ENCODE measurements at places on chromosomes 3 and 15. TPM values are rescaled to one million over a fixed set of nuclear protein-coding genes. Genes with fewer than 3 reads are reported as not detected.

GRCh38 chr3:66989241-66989640, 8.9 kb upstream of the KBTBD8 start:
- H3K27ac ChIP-seq, result no peak overlapping the region
- H3K27me3 ChIP-seq, result peaks cover 7% of the 10 kb centered on the region
- H3K4me1 ChIP-seq, result no peaks in the 10 kb centered on the region
- no peak for DNase-seq
- no peaks in the 10 kb centered on the region for H3K36me3 ChIP-seq

Gene CCK
- not detected for total RNA-seq

DNA sequence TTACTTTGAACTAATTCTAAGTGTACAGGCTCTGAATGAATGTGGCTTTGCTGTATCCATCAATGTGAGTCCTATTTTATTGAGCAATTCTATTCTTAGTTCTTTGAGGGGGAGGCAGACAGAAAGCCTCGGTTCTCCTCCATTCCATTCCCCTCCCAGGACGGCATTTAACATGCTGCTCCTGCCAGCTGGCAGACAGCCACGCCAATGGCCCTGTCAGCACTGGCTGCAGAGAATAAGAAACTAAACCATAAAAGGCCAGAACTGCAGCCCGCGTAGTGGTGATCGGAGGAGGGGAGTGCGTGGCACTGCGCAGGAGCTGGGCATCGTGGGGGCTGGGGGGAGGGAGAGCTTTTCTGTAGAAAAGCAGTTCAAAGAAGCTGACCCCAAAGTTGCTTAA, 76.0 kb upstream of the HACD2 start:
- H3K4me1 ChIP-seq, result peaks cover 45% of the 10 kb centered on the region
- no peaks in the 10 kb centered on the region for H3K36me3 ChIP-seq
- H3K4me3 ChIP-seq, result no peak overlapping the region
- DNase-seq, result peak; percentile 87
- no peaks in the 10 kb centered on the region for H3K27me3 ChIP-seq
- no peak overlapping the region for H3K27ac ChIP-seq

DNA sequence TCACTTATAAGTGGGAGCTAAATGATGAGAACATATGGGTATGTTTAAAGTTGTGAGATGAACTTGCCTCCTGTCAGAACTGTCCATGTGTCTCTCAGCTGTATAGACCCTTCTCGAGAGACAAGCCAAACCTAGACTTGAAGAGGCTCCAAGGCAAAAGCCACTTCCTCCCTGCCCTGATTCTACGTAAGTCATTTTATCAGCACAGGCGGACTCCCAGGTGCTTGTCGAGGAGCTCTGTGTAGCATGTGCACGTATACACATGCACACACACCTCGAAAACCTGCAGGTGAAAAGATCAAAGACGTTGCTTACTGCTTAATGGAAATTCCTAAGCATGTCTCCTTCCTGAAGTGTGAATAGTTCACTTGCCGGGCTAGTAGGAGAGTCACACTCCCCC, 5.6 kb upstream of the CLEC3B start:
- H3K4me1 ChIP-seq, result no peaks in the 10 kb centered on the region
- H3K27me3 ChIP-seq, result no peaks in the 10 kb centered on the region
- H3K36me3 ChIP-seq, result no peaks in the 10 kb centered on the region
- H3K4me3 ChIP-seq, result no peak overlapping the region

DNA sequence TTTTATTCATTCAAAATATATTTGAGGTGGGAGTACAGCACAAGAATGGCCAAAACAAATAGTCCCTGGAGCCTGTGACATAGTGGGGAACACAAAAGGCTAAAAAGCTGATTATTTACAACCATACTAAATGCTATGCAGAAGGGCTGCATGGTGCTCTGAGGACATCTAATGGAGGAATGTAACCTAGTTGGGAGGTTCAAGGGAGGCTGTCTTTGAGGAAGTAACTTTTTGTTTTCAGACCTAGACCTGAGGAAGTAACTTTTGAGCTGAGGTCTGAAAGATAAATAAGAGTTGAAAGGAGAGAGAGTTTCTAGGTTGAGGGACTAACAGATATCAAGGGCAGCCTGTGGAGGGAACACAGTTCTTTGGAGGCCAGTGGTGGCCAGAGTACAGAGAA, 34.8 kb upstream of the RASA2 start:
- H3K4me1 ChIP-seq, result no peaks in the 10 kb centered on the region
- peaks cover 6% of the 10 kb centered on the region for H3K36me3 ChIP-seq
- no peak for DNase-seq
- H3K27ac ChIP-seq, result no peak overlapping the region
- no peak overlapping the region for H3K4me3 ChIP-seq

Gene NPAP1
- total RNA-seq, result 0.17 TPM

Gene REC114
- not detected for total RNA-seq

- H3K4me1 ChIP-seq, result peaks cover 6% of the 10 kb centered on the region
- no peaks in the 10 kb centered on the region for H3K36me3 ChIP-seq
- H3K27me3 ChIP-seq, result no peaks in the 10 kb centered on the region
- H3K4me3 ChIP-seq, result no peak overlapping the region
- no peak overlapping the region for H3K27ac ChIP-seq
Measured at GRCh38 chr3:37739579-37740290, 121.9 kb upstream of the CTDSPL start.

Gene TM4SF4
- 1.4 TPM for total RNA-seq

GRCh38 chr15:36362509-36362915, 216.9 kb upstream of the CDIN1 start:
- H3K4me3 ChIP-seq, result no peak overlapping the region
- no peak overlapping the region for H3K27ac ChIP-seq
- H3K27me3 ChIP-seq, result no peaks in the 10 kb centered on the region

GRCh38 chr3:155024006-155024638, 56.0 kb upstream of the MME start:
- no peaks in the 10 kb centered on the region for H3K4me1 ChIP-seq
- H3K36me3 ChIP-seq, result no peaks in the 10 kb centered on the region
- no peaks in the 10 kb centered on the region for H3K27me3 ChIP-seq
- no peak overlapping the region for H3K4me3 ChIP-seq
- no peak for DNase-seq

GRCh38 chr3:71662056-71662455, 63.1 kb downstream of the EIF4E3 start:
- DNase-seq, result no peak
- H3K36me3 ChIP-seq, result no peaks in the 10 kb centered on the region
- no peak overlapping the region for H3K4me3 ChIP-seq
- H3K4me1 ChIP-seq, result no peaks in the 10 kb centered on the region
- no peak overlapping the region for H3K27ac ChIP-seq

DNA sequence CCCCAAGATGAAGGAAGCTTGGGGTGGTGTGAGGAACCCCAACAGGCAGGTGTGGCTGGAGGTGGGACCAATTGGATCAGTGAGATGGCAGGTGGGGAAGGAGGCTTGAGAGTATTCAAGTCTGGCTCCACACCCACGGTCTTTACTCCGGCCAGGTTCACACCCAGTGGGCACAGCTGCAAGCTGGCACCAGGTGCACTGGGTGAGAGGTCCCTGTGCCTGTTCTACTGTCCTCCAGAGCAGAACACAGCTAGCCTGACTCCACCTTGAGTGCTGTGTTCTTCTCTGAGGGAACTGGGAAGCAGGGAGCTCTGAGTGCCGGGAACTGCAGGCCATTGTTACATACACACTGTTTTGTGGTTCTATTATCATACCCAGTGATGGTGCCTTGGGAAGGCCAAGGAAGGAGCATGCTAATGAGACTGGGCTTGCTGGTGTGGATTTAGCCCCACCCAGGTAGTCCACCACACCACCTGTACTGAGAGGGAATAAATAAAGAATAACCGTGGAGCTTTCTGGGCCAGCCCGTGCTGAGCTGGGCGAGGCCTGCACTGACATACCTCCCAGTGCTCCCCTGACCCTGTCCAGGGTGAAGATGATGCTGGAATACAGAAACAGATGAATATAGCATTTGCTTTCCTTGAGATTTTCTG, 93.4 kb downstream of the ABHD5 start:
- DNase-seq, result no peak
- H3K27ac ChIP-seq, result no peak overlapping the region
- H3K27me3 ChIP-seq, result no peaks in the 10 kb centered on the region
- no peak overlapping the region for H3K4me3 ChIP-seq
- no peaks in the 10 kb centered on the region for H3K36me3 ChIP-seq

DNA sequence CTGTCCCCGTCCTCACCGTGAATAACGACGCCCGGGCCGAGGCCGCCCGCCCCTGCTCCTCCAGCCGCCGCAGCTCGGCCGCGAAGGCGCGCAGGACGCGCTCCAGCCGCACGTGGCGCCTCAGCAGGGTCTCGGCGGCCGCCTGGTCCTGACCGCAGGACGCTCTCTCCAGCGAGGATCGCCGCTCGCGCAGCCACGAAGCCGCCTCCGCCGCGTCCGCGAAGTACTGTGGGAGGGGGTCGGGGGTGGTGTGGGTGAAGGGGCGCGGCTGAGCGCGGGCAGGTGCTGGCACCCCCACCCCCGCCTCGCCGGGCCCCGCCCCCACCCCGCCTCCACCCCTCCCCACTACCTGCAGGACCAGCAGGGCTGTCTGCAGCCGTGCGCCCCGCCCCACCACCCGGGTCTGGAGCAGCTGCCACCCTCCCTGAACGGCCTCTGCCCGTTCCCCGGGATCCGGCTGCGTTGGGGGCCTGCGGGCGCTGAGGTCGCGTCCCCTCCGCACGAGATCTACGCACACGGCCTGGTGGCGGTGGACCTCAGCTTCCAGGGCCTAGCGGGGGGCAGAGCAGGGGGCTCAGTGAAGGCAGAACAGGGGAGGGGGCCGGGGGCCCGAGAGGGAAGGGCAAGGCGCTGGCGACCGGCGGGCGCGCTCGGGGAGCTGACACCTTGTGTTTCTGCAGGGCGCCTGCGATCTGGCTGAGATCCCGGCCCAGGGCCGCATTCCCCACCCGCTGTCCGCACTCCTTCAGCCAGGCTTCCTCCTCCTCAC, 11.7 kb downstream of the SPTBN5 start:
- H3K4me1 ChIP-seq, result no peaks in the 10 kb centered on the region
- H3K4me3 ChIP-seq, result no peak overlapping the region
- no peak overlapping the region for H3K27ac ChIP-seq
- DNase-seq, result no peak
- no peaks in the 10 kb centered on the region for H3K27me3 ChIP-seq

Gene TTLL3
- total RNA-seq, result 15.0 TPM

DNA sequence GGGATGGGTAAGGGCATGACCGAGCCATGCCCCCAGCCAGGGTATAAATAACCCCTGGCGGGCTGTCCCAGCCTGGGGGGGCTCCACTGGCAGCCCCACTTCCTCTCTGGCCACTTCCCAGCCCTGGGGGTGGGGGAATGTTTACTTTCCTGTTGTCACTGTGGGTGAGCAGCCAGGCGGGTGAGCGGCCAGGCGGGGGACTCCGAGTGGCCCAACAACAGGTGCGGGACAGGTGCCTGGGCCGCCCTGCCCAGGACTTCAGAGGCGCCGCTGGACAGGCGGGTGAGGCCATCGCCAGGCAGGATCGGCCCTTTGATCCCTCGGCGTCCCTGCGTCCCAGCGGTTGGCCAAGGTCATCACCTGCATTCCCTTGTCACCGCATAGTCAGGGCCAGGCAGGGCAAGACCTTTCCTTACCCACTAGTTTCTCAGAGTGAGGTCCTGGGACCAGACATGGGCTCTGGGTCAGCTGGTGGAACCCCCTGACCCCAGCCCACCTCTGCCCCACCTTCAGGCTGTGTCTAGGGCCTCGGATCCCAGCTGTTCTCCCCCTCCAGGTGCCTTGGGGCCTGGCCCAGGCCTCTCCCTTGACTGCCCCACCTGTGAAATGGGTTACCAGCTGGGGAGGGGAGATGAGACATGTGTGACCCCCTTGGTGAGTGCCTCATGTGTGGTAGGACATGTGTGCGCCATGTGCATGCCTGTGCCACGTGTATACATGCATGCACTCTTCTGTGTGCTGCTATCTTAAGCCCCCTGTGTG, 16.6 kb downstream of the SEMA3F start:
- H3K27ac ChIP-seq, result no peak overlapping the region
- no peak overlapping the region for H3K4me3 ChIP-seq
- H3K4me1 ChIP-seq, result peaks cover 5% of the 10 kb centered on the region
- H3K36me3 ChIP-seq, result no peaks in the 10 kb centered on the region

DNA sequence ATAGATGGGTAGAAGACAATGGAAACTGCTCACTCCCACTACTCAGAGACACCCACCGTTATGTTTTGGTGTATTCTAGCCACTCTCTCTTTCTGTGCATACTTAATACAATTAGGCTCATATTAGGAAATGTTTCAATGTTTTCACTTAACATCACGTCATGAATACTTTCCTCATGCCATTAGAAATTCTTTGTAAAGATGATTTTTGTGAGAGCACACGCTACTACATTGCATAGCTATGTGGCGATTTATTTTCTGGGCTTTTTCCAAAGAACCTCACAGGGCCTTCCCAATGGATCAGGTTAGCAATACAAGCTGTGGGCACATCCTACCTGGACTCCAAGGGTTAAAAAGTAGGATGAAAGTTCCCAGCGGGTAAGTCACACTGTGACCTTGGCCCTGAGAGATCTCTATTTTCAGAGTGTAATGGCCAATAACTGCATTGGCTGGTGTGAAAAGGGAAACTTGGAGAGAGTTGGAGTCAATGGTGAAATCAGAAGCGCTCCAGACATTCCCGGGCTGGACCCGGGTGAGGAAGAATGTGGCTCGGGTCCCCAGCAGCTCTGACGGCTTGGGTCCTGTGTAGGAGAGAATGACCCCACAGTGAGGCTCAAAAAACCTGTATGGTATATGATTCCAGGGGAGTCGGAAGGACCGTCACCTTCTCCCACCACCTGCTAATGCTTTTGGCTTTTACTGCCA, 25.8 kb upstream of the TGM5 start:
- no peak overlapping the region for H3K4me3 ChIP-seq
- peaks cover 16% of the 10 kb centered on the region for H3K27me3 ChIP-seq
- no peaks in the 10 kb centered on the region for H3K4me1 ChIP-seq
- H3K27ac ChIP-seq, result no peak overlapping the region

Gene FEZF2
- not detected for total RNA-seq

DNA sequence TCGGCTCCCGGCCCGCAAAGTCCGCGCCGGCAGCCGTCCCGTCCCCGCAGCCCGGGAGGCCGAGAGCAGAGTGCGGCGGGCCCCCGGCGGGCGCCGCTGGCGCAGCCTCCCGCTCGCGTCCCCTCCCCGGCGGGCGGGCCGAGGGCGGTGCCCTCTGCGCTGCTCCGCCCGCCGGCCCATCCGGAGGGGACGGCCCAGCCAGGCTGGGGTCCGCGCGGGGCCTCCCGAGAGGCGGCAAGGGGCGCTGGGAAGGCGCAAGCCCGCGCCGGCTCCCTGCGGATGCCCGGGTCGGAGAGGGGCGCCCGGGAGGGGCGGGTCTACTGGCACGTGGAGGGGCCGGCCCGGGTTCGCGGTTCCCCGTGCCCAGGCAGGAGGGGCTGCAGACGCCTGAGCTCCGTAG, at the start of the genes CLCN2 and POLR2H:
CLCN2 (minus strand) TSS at position 74 of the 400 bp plus-strand sequence. CDS start 126 bp downstream, outside the sequence.
POLR2H (plus strand) TSS at position 179 of the 400 bp plus-strand sequence. CDS start 1,783 bp downstream, outside the sequence.
- peak within 1 kb of the TSS; percentile 65 for H3K4me3 ChIP-seq
- H3K27ac ChIP-seq, result peak within 1 kb of the TSS; percentile 97
- H3K36me3 ChIP-seq, result no peaks in the 10 kb centered on the region
- H3K4me1 ChIP-seq, result peaks cover 41% of the 10 kb centered on the region

- DNase-seq, result no peak
- no peaks in the 10 kb centered on the region for H3K36me3 ChIP-seq
- H3K4me1 ChIP-seq, result no peaks in the 10 kb centered on the region
- H3K4me3 ChIP-seq, result no peak overlapping the region
- H3K27me3 ChIP-seq, result no peaks in the 10 kb centered on the region
- no peak overlapping the region for H3K27ac ChIP-seq
Measured at GRCh38 chr3:155159301-155159700, 79.2 kb downstream of the MME start.

GRCh38 chr15:52308446-52309153, 13.0 kb upstream of the MYO5C start:
- H3K4me3 ChIP-seq, result no peak overlapping the region
- no peaks in the 10 kb centered on the region for H3K27me3 ChIP-seq
- peaks cover 10% of the 10 kb centered on the region for H3K36me3 ChIP-seq
- no peaks in the 10 kb centered on the region for H3K4me1 ChIP-seq

- DNase-seq, result no peak
- H3K36me3 ChIP-seq, result no peaks in the 10 kb centered on the region
- H3K27ac ChIP-seq, result no peak overlapping the region
- H3K4me3 ChIP-seq, result no peak overlapping the region
- H3K4me1 ChIP-seq, result no peaks in the 10 kb centered on the region
Measured at GRCh38 chr15:89457086-89457485, 39.3 kb downstream of the RHCG start.

Data from adrenal gland (tissue), 19 donors.